ENCODE measurements at places on chromosomes 4 and X.

DNA sequence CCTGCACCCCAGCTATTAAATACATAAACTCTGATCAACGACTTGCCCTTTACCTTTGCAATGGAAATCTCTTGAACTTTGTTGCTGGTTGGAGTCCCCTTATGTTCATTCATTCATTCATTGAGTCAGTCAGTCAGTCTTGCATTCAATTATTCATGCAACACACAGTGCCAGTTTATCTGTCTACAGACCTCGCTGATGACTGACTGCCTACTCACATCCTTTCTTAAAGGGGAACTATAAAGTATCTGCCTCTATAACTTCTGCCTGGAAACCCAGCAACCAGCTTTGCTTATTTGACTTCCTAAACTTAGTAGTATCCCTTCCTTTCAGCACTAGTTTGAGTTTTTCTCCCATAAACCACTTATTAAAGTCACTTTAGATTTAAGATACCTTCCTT, 620.8 kb upstream of the ADGRL3 start:
- H3K27me3 ChIP-seq: no peaks in the 10 kb centered on the region
- H3K27ac ChIP-seq: no peak overlapping the region
- no peak overlapping the region for H3K4me3 ChIP-seq
- no peaks in the 10 kb centered on the region for H3K4me1 ChIP-seq
- no peak for DNase-seq

DNA sequence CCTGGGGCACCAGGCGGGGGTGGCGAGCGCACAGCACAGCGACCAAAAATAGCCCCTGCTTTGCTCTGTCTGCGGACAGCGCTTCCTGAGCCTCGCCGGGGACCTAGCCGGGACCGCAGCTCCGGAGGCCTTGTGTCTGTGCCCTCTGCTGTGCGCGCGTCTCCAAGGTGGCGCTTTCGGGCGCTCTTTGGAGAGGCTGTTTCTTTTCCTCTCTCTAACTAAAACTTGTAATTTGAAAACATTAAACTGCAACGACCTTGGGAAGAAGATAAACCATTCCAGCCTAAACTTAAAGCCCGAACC, 3.4 kb downstream of the ARX start:
- no peaks in the 10 kb centered on the region for H3K36me3 ChIP-seq
- no peaks in the 10 kb centered on the region for H3K4me1 ChIP-seq
- H3K27me3 ChIP-seq: peaks cover 89% of the 10 kb centered on the region
- no peak overlapping the region for H3K4me3 ChIP-seq
- DNase-seq: no peak
- no peak overlapping the region for H3K27ac ChIP-seq

DNA sequence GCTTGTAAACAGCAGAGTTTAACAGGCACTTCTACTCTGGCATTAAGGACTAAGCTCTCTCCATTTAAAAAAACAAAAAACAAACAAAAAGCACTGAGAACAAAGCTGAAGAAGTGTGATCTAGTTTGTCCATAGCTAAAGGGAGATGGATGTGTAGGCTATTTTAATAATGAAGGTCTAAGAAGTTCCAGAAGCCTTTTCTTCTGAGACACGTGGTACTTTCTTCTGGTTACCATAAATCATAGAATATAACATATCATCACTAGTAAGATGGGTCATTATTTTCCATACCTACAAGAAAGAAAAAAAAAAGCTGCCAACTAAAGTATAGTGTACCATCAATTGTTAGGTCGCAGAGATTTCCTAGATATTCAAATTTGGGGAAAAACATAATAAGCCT, 722 bp upstream of the NBDY start:
- no peak for DNase-seq
- no peaks in the 10 kb centered on the region for H3K4me1 ChIP-seq
- H3K27me3 ChIP-seq: peaks cover 10% of the 10 kb centered on the region

GRCh38 chr4:176207839-176208238, 12.5 kb upstream of the SPATA4 start:
- DNase-seq: no peak
- H3K4me1 ChIP-seq: no peaks in the 10 kb centered on the region
- no peaks in the 10 kb centered on the region for H3K36me3 ChIP-seq
- no peaks in the 10 kb centered on the region for H3K27me3 ChIP-seq

DNA sequence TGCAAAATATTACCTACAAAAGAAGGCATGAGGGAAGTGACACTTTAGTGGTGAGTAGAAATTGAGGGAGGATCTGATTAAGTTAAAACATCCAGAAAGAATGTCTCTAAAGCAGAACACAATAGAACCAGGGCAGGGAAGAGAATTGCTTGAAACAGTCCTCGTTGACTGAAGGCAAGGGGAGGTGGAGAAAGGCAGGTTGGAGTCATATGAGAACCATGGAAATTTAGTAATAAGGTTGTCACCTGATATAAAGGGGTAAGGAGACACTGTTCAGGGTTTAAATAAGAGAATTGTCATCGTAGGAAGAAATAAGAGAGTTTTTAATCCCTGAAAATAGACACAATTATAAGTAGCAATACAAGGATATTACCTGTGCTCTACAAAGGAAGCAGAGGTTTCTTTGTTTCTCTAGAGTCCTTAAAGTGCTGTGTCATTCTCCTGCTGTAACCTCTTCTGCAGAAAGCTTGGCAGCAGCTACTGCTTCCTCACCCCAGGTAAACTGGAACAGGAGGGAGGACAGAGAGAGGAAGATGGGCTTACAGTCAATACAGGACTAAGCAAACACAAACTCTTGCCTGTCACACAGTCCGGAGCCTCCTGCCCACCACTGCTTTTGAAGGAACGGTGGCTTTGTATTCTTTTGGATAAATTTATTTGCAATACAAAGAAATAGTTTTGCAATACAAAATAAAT, 258.4 kb downstream of the PPARGC1A start:
- H3K4me3 ChIP-seq: no peak overlapping the region
- H3K27ac ChIP-seq: no peak overlapping the region
- no peaks in the 10 kb centered on the region for H3K36me3 ChIP-seq

GRCh38 chrX:149275836-149276235, 229.3 kb downstream of the IDS start:
- no peaks in the 10 kb centered on the region for H3K27me3 ChIP-seq
- H3K4me1 ChIP-seq: no peaks in the 10 kb centered on the region
- no peak overlapping the region for H3K4me3 ChIP-seq
- DNase-seq: no peak

Data from adrenal gland (tissue), 19 donors.